Fibroblast of skin of abdomen (primary cell): ENCODE measurements at places on chromosomes 2 and 18.

- DNase-seq: peak; percentile 31
Observed at GRCh38 chr2:20451341-20451740, 4.5 kb downstream of the RHOB start.

GRCh38 chr2:91477731-91478672, 2786.5 kb downstream of the RPIA start:
- peak; percentile 24 for DNase-seq

DNA sequence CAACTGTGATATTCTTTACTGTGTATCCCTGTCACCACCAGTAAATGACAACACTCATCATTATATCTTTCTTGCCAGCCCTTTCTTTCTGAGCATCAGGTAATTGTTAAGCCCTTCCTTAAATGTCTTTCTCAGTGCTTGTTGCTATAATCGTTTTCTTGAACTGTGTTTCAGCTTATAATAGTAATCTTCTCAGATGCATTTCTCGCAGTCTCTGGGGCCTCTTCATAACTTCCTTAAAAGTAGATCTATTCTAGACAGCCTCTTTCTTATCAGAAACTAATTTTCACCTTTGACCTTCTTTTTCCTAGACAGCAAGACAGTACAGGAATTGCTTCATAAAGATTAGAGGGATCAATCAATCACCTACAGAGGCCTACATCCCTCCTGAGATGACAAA, 648.1 kb downstream of the CPS1 start:
- no peak for DNase-seq

DNA sequence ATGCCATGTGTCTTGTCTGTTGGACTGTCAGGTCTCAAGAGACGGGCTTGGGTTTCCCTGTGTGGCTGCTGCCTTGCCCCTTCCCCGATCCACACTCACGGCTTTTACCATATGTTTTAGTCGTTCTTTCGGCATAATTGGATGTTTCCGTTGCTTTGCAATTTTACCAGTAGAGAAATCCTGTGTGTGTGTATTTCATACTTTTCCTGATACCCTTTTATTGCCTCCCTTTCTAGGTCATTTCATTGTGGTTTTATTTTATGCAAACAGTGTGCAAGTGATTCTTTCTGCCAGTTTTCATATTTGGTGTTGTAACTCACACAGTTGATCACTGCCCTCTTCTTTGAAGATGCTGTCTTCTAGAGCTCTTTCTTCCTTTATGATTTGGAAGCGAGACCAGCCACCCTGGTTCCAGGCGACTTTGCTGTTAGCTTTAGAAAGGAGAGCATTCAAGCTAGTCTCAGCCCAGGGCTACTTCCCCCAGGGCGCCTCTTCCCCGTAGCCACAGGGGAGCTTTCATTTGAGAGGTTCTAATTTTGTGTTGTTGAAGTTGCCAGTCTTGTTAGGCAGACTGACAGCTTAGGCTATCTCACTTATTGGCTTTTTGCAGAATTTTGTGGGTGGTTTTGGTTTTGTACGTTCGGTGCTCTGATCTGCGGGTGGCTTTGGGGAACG, 17.0 kb downstream of the SH3BP4 start:
- no peak for DNase-seq

DNA sequence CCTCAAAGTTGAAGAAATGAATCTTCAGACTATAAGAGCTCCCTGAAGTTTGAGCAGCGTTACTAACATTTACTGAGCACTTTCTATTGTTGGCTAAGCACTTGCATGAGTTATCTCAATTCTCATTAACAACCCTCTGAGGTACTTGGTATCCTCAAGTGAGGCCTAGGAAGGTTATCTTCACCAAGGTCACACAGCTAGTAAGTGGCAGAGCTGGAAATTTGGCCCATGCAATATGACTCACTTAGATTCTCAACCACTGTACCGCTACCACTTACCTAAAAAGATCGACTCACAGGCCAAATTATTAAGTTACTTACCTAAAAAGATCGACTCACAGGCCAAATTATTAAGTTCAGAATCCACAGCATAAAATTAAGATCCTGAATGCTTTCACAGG, 8.7 kb upstream of the METAP1D start:
- no peak for DNase-seq

- DNase-seq: peak; percentile 56
Observed at GRCh38 chr18:37419315-37419714, 146.3 kb downstream of the CELF4 start.

- DNase-seq: no peak
Observed at GRCh38 chr2:147002256-147002655, 842.6 kb upstream of the ACVR2A start.

GRCh38 chr2:227781841-227782240, 31.8 kb upstream of the CCL20 start:
- no peak for DNase-seq

DNA sequence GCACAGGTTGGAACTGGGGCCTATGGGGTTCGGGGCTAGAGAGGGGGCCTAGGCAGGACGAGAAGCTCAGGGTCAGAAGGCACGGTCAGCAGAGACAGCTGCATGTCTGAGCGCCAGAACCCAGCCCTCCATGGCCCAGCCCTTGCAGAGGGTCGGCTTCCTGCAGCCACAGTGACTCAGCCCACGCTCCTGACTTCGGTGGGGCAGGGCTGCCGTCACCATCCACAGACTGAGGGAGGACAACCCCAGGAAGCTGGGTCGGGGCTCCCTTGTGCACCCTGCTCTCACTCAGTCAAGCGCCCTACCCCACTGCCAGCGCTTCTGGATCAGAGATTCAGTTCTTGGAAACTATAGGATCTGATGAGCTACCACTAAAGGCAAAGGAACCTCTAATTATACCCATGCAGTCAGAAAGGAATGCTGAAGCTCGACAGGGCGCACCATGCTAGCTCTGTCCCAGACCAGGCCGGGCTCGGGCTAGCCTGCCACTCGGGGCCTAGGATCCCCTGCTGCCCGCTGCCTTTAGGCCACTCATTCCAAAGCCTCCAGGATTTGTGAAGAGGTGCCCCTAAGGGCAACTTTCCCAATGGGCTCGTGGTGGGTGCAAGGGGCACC, 3.0 kb downstream of the ACTR1B start:
- DNase-seq: no peak

DNA sequence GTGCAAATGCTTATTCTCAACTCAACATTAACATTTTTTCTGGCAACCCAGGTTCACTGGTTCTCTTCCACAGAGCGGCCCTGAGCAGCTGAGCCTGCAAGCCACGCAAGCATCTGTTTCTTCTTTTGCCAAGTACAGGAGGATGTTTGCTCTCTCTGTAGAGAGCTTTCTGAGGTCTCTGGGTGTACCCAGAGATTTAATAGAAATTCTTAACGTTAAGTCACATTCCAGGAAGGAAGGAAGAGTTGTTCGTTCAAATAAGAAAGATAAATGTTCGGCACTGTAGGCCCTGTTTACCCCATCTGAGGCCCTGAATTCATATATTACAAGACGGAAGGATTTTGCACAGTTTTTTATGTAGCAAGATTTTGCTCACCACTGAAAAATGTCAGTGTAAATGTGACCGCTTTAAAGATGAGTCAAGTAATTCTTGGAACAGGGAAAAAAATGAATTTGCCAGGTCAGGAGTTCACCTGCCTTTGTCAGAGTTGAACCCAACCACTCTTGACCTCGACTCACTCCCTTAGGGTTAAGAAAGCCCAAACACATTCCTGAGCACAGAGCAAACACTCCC, 30.1 kb downstream of the KCTD18 start:
- DNase-seq: peak; percentile 76

- peak; percentile 8 for DNase-seq
Observed at GRCh38 chr2:134919341-134920210, 954 bp downstream of the CCNT2 start.

DNA sequence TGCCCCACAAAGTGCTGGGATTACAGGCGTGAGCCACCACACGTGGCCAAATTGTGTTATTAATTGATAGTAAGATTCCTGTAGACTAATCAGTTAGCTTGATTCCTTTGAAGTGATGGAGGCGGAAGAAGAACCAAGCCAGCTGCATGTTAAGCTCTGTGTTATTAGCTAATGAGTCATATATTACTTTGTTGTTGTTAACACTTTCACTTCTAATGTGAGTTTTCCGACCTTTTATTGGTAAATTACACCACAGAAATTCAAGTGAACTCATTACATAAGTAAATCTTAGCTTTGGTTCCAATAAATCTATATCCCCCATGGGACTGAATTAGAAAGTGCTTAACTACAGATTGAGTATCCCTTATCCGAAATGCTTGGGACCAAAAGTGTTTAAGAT, 20.3 kb downstream of the CHMP1B start:
- DNase-seq: no peak

- peak; percentile 37 for DNase-seq
Observed at GRCh38 chr2:26640331-26640745, 828 bp downstream of the CIB4 start.

DNA sequence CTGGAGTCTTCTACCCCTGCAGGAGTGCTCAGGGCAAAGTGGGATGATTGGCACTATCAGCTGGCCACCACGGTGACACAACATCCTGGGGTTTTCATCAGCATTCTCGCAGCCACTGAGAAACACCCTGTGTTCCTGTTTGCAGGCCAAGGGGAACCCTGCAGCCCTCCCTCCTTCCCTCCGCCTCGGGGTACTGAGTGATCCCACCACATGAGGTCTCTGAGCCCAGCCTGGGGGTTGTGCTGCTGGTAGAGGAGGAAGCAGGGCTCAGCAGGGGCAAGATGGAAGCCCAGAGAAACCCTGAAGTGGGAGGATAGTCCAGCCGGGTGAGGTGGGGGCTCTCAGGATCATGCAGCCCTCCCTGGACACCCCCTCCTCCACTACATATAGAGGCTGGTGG, at the start of gene OXER1:
Gene OXER1, minus strand, starts transcription at position 40 of the 400 bp plus-strand sequence. CDS start 73 bp downstream, outside the sequence.
- no peak for DNase-seq

DNA sequence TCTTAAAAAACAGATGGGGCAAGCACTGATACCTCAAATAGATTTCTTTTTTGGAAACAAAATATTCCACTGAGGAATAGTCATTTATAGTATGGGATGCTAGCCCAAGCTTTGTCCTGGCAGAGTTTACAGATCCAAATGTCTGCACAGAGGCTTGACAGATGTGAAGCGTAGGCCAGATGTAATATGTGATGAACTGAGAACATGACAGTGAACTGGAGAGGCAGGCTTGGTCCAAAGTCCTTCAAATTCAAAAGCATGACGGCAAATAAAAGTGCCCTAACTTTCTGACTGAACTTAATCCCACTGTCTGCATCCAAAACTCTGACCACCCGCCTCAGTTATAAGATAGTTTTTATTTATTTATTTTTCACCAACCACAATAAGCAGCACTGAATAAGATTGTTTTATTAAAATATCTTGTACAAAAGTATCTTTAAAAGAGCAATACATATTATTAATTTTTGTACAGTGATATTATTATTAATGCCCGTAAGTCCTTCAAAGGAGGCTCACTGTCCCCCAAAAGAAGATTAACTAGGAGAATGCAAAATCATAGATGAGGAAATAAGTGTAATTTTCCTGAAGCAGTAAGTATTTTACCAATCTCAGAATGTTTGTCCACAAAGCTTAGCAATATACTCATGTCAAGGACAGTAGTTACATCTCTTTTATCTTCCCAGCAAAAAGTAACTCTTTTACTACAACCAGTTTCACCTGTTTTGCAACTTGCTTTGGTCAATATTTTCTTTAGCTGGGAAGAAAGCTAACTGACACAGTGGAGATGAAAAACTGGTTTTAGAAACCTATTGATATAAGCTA, 10.7 kb upstream of the SPOPL start:
- DNase-seq: no peak

GRCh38 chr2:219628986-219629901, 1.8 kb downstream of the SLC4A3 start:
- no peak for DNase-seq

DNA sequence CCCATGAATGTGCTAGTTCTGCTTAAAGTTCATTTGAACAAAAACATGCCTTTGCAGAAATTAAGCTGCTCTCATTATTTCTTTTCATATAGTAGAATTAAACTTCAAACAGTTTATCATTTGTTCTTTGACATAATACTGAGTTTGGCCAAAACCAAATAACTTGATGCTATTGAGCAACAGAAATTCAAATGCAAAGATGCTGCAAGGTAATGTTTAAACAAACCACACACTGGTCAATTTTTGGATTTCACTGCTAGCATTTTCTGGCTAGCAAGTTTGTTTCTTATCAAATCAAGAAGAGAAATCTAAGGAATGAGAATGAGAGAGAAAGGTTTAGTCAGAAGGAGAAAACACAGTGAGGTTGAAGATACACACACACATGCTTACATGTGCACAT, 80.0 kb downstream of the LYPD1 start:
- DNase-seq: no peak

DNA sequence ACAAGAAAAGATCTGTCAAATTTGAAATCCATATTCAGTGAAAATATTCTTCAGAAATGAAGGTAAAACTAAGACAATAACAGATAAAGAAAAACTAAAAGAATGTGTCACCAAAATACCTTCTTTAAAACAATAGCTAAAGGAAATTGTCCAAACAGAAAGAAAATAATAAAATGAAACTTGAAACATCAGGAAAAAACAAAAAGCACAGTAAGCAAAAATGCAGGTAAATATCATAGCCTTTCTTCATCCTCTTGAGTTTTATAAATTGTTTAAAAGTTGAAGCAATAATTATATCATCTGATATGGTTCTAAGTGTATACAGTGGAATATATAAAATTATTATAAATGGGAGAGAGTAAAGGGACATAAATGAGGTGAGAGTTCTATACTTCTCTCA, 103.8 kb upstream of the PDE1A start:
- DNase-seq: no peak

GRCh38 chr18:34085140-34085739, 139.5 kb downstream of the NOL4 start:
- DNase-seq: no peak

DNA sequence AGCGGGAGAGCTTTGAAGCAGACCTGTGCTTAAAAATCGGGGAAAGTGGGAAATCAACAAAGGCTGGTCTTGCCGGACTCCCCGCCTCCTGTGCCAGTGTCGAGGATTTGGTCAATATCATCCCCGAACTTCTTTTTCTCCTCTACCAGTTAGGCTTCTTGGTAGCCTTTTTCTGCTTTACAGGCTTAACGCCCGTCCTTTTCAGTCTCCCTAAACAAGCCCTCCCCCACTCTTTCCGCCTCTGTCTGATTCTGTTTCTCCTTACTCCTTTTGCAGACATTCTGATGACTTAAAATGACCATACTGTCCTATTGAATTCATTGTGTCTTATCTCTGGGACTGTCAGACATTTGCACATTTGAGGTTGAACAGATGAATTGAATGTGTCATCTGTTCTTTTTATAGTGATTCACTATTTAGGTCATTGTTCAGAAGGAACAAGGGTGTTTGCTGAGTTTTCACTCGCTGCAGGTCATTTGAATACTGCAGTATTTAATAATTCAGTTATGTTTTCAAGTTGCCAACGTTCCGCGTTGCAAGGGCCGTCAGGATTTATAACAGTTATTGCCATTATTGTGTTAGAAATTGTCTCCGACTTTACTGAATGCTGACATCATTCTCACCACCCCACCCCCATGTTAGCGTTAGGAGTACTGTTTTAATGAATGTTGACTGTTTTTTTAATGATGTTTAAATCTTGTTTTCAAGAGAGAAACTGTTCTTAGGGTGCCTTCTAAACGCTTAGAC, 1.1 kb downstream of the ITGAV start:
- peak; percentile 32 for DNase-seq
